ENCODE measurements at places on chromosomes 7 and 10. TPM values are rescaled to one million over a fixed set of nuclear protein-coding genes. Genes with fewer than 3 reads are reported as not detected.

- no peak overlapping the region for H3K27ac ChIP-seq
- no peak overlapping the region for H3K4me3 ChIP-seq
- DNase-seq: no peak
- H3K4me1 ChIP-seq: no peaks in the 10 kb centered on the region
Observed at GRCh38 chr7:12670743-12671520, 16.5 kb upstream of the ARL4A start.

DNA sequence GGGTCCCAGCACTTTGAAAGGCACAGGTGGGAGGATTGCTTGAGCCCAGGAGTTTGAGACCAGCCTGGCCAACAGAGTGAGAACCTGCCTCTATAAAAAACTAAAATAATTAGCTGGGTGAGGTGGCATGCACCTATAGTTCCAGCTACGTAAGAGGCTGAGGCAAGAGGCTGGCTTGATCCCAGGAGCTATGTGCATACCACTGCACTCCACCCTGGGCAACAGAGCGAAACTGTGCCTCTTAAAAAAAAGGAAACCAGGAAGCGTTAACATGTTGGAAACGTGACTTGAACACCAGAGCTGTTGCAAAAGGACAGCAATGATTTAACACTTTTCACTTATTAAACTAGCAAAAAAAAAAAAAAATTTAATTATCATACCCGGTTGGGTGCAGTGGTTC lies 12.6 kb downstream of the BAZ1B start:
- no peak overlapping the region for H3K4me3 ChIP-seq
- H3K27me3 ChIP-seq: no peaks in the 10 kb centered on the region
- no peak overlapping the region for H3K27ac ChIP-seq
- no peak for DNase-seq
- H3K4me1 ChIP-seq: no peaks in the 10 kb centered on the region
- H3K36me3 ChIP-seq: peaks cover 58% of the 10 kb centered on the region

GRCh38 chr10:22427890-22428571 lies 82.7 kb downstream of the SPAG6 start:
- H3K27me3 ChIP-seq: peaks cover 5% of the 10 kb centered on the region
- no peaks in the 10 kb centered on the region for H3K4me1 ChIP-seq
- no peak overlapping the region for H3K4me3 ChIP-seq
- no peak for DNase-seq
- H3K27ac ChIP-seq: no peak overlapping the region

- H3K27me3 ChIP-seq: no peaks in the 10 kb centered on the region
- no peak overlapping the region for H3K27ac ChIP-seq
- no peaks in the 10 kb centered on the region for H3K36me3 ChIP-seq
- DNase-seq: no peak
- no peaks in the 10 kb centered on the region for H3K4me1 ChIP-seq
Observed at GRCh38 chr7:49228426-49229098, 304.2 kb downstream of the CDC14C start.

DNA sequence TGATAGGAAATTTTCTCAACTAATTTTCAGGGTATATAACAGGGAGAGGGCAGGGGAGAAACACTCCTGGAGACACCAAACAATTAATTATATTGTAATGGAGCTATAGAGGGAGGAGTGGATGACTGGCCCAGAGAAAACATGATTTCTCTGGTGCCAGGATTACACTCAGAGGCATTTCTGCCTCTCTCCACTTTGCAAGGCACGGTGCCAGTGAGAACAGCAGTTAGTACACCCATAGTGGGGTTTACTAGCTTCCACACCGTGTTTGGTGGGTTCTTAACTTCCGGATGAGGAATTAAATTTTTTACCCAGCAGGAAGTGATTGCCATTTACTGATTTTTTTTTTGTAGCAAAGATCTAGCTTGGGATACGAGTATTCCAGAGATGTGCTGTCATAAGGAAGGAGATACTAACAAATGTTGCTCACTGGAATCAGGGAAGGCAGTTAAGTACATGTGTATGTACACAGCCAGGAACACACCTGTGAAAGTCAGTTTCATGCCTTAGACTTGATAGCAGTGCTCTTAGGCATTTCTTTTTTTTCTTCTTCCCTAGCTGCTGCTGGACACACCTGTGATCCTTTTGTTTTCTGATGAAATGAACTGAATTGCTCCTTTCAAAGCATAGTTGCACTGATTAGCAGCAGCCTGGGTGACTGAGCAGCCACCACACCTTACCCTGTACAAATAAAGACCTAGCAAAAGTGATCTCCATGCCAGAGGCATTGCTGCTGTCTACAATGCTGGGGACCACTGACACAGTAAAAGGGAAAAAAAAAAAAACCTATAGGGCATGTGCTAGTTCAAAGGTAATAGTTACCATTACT lies 58.1 kb downstream of the POLL start:
- H3K36me3 ChIP-seq: peaks cover 7% of the 10 kb centered on the region
- no peaks in the 10 kb centered on the region for H3K4me1 ChIP-seq
- no peaks in the 10 kb centered on the region for H3K27me3 ChIP-seq
- H3K27ac ChIP-seq: no peak overlapping the region

- no peak for DNase-seq
- no peak overlapping the region for H3K4me3 ChIP-seq
- peaks cover 8% of the 10 kb centered on the region for H3K27me3 ChIP-seq
Observed at GRCh38 chr10:131155876-131156230, 155.7 kb downstream of the TCERG1L start.

DNA sequence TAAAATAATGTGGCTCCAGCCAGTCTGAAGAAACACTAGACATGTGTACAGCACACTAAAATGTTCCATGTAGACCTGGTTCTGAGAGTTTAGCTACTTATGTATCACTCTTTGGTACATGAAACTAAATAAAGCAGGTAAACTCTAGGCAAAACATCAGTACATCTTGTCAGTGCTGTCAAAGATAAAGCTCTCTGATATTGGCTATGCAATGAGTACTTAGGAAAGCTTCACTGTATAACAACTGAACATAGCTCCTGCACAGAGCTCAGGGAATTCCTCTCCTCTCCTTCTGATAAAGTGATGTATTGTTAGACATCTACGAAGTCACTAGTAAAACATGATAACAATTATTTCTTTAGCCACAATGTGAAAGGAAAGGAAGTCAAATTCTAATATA lies 3.5 kb downstream of the LRRN3 start:
- no peaks in the 10 kb centered on the region for H3K27me3 ChIP-seq
- peak overlapping the region; percentile 76 for H3K4me3 ChIP-seq
- peak overlapping the region; percentile 25 for H3K27ac ChIP-seq

DNA sequence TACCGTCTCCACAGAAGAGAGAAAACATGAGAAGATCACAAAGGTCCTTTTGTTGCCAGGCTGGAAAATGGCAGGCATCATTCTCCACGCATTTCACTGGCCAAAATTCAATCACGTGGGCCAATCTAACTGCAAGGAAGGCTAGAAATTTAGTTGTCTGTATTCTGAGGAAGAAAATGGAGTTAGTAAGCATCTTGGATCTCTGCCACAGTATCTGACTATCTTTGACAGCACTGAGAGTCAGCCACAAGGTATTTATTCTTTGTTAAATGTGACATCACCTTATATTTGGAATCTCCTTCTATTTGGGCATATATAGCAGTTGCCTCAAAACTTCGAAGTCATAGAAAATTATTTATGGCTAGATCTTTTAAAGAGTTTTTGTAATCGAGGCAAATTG lies 213.9 kb downstream of the NSUN6 start:
- no peak overlapping the region for H3K4me3 ChIP-seq
- no peak for DNase-seq
- H3K36me3 ChIP-seq: no peaks in the 10 kb centered on the region
- no peak overlapping the region for H3K27ac ChIP-seq
- H3K4me1 ChIP-seq: no peaks in the 10 kb centered on the region

GRCh38 chr7:7595451-7595850 lies 28.8 kb downstream of the MIOS start:
- no peaks in the 10 kb centered on the region for H3K27me3 ChIP-seq
- peaks cover 14% of the 10 kb centered on the region for H3K36me3 ChIP-seq
- peak; percentile 52 for DNase-seq

DNA sequence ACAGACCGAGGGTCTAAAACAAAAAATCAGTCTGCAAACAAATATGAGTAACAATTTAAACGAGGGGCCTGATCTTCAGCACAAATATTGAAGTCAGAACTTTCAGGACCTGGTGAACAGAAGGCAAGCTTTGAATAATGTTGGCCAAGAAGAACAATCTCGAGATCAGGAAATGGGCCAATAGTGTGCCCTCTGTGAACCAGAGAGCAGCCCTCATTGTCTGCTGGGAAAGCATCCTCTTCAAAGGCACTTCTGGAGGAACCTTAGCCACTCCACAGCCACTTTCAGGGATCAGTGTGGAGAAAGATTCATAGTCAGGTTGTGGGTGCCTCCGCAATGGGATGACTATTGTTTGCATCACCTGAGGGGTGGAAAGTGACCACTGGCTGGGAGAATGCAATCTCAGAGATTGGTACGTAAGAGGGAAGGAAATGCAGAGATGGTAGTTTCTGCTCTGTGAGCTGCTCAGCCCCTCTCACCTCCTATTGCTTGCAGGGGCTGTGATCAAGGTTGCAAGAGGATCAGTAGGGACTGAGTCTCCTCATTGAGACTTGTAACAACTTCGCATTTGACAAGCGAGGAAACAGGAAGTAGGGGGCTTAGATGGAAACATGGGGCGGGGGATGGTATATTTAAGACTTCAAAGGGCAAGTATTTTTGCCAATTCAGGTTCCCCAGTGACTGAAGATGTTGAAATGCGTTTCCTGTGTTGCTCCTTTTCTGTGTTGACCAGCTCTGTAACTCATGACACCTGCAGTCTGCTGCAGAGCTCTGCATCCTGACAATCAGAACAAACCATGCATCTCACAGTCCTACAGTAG lies 28.4 kb upstream of the IFRD1 start:
- DNase-seq: no peak
- H3K27ac ChIP-seq: no peak overlapping the region
- peaks cover 3% of the 10 kb centered on the region for H3K4me1 ChIP-seq
- H3K36me3 ChIP-seq: no peaks in the 10 kb centered on the region
- no peak overlapping the region for H3K4me3 ChIP-seq

- no peak overlapping the region for H3K27ac ChIP-seq
- H3K27me3 ChIP-seq: no peaks in the 10 kb centered on the region
- H3K4me3 ChIP-seq: no peak overlapping the region
- H3K4me1 ChIP-seq: peaks cover 11% of the 10 kb centered on the region
- H3K36me3 ChIP-seq: no peaks in the 10 kb centered on the region
- no peak for DNase-seq
Observed at GRCh38 chr10:18450298-18450697, 201.1 kb downstream of the NSUN6 start.

DNA sequence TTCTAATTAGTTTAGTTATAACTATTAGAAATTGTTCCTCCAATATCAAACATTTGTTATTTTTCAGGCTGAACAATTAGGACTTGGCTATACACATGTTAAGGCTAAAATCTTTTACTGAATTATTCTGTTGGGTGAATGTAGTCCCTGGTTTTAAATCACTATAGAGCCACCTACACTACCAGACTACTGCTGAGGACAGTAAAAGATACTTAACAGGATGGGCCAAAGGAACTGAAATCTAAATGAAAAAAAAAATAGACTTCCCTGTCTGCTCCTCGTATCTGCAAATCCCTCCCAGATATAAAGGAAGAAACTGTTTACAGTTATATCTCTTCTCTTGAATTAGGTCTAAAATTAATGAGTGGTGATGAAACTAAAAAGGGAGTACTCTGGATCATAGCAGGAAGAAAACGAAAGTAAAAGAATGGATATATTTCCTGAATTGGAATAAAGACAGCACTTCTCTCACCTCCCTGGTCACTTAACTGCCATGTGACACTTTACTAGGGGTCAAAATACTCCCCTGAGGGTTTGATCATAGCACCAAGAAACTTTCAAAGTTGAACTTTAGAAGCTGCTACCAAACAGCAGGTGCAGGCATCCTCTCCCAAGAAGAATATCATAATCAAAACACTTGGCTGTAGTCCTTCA lies 12.7 kb downstream of the FBXW4 start:
- H3K27ac ChIP-seq: no peak overlapping the region
- H3K4me3 ChIP-seq: no peak overlapping the region
- no peak for DNase-seq
- no peaks in the 10 kb centered on the region for H3K36me3 ChIP-seq
- no peaks in the 10 kb centered on the region for H3K27me3 ChIP-seq
- H3K4me1 ChIP-seq: peaks cover 3% of the 10 kb centered on the region

- no peak overlapping the region for H3K4me3 ChIP-seq
- H3K27me3 ChIP-seq: no peaks in the 10 kb centered on the region
- no peaks in the 10 kb centered on the region for H3K4me1 ChIP-seq
- H3K27ac ChIP-seq: no peak overlapping the region
- H3K36me3 ChIP-seq: no peaks in the 10 kb centered on the region
- DNase-seq: no peak
Observed at GRCh38 chr10:113292086-113292485, 260.8 kb upstream of the HABP2 start.

DNA sequence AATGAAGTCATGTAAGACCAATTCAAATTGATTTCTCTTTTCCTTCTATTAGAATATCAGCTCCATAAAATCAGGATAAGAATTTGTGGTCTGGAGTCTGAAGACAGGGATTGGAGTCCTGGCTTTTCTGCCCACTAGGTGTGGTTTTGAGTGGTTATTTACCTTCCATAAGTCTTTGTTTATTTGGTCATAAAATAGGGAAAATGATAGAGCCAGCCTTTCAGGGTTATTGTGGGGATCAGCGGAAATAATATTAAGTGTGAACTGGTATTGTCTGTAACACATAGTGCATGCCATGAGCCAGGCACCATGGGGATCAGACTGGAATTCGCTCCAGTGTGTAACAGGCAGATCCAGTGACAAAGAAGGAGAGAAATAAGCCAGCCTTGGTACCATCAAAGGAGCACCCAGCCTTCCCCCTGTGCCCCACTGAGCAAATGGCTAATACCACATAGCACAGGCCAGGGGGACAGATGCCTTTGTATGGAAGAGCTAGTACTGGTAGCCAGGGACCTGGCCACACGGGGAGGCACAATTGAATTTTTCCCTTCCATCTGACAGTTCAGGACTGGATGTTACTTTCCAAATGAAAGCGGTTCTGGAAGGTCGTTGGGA lies 509.7 kb upstream of the PODXL start:
- no peaks in the 10 kb centered on the region for H3K36me3 ChIP-seq
- H3K27me3 ChIP-seq: no peaks in the 10 kb centered on the region
- H3K27ac ChIP-seq: peak overlapping the region; percentile 40
- H3K4me3 ChIP-seq: no peak overlapping the region
- no peak for DNase-seq
- H3K4me1 ChIP-seq: peaks cover 38% of the 10 kb centered on the region

DNA sequence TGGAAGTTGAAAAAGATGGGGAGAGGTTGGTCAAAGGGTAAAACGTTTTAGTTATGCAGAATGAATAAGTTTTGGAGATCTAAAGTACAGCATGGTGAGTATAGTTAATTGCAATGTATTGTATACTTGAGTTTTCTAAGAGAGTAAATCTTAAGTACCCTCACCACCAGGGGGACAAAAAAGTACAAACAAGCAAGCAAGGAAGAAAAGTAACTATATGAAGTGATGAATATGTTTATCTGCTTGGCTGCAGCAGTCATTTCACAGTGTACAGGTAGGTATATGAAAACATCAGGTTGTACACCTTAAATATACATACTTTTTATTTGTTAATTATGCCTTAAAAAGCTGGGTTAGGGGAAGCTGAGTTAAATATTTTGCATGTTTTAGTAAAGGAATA lies 157.3 kb downstream of the PCLO start:
- H3K4me1 ChIP-seq: no peaks in the 10 kb centered on the region
- H3K27me3 ChIP-seq: no peaks in the 10 kb centered on the region

- H3K27me3 ChIP-seq: no peaks in the 10 kb centered on the region
- no peak for DNase-seq
- no peak overlapping the region for H3K27ac ChIP-seq
- H3K36me3 ChIP-seq: peaks cover 56% of the 10 kb centered on the region
Observed at GRCh38 chr7:157558875-157559595, 222.2 kb downstream of the DNAJB6 start.

Gene IL2RA
- 0.10 TPM for total RNA-seq

Gene C10orf88
- 11.2 TPM for total RNA-seq

Gene OR2A42
- 0.06 TPM for total RNA-seq

Gene GLCCI1
- 25.5 TPM for total RNA-seq

Gene HOXA5
- 32.1 TPM for total RNA-seq

Gene SEMA3E
- 11.8 TPM for total RNA-seq

Gene GPR37
- total RNA-seq: 38.8 TPM
